Astrocyte of the spinal cord (primary cell): ENCODE measurements at places on chromosomes 2 and 18.

DNA sequence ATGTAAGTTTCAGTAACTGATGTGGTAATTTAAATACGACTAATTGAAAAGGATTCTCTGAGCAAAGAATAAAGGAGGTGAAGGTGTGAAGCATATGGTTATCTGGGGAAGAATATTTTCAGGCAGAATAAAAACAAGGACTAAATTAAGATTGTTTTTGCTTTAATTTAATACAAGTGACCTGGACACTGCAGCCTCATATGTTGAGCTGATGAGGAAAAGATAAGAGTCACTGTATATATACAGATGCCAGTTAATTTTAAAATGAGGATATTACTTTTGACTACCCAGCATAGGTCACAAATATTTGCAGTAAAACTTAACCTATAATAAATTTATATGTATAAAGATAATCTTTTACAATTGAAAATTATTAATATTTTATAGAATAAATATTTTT, 47.8 kb upstream of the LRP1B start:
- no peak for DNase-seq

DNA sequence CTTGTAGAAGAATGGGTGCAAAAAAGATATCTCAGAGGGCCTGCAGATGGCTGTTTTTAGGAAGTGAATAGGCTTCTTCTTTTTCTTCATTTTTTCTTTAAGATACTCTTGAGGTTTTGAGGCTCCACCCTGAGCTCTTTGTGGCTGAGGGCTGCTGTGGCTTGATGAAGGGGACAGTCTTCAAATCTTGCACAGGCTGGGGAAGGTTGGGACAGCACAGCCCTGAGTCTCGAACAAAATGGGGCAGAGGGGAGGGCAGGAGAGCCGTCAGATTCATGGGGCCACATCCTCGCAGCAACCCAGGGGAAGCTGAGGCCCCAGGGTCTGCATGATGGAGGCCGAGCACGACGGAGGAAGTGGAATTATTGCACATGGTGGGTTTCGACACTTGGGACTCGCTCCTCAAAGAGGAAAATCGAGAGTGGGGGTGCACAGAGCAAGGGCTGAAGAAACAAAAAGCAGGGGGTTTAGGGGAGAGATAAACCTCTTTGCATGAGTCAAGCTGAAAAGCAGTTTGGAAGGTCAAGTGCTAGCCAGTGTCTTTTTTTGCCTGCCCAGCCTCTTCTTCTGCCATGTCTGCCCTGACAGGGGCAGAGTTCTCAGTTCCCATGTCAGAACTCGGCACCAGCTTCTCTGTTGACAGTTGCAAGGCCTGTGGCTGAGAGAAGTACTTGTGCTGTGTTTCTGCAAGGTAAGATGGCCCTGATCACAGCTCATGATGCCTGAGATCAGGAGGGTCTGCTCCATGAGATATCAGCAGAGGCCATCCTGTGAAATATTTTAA, 19.5 kb downstream of the INPP4A start:
- DNase-seq = no peak

DNA sequence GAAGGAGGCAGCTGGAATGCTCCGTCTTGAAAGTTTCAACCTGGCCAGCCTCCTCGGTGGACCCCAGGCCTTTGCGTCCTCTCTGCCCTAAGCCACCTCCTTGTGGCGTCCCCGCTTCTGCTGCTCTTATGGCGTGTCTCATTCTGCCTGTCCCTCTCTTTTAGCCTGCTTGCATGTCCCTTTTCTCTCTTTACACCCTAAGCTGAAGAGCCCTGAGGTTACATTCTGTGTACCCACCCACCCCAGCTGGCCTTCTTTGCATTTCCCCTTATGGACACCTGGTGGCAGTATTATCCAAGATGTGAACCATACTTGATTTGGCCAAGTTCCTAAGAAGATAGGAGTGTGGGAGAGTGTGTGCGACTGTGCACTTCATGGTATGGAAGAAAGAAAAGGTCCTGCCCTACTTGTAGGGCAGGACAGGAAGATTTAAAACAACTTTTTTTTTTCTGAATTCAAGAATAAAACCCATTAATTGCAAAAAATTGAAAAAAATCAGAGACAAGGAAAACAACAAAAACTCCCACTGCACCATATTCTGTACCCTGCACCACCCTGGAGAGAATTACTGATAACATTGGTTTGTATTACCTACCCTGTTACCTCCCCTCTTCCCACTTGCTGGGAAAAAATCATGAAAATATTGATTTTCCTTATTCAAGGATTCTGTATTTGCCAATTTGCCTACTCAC, 77.4 kb downstream of the DYSF start:
- DNase-seq = peak; percentile 37

DNA sequence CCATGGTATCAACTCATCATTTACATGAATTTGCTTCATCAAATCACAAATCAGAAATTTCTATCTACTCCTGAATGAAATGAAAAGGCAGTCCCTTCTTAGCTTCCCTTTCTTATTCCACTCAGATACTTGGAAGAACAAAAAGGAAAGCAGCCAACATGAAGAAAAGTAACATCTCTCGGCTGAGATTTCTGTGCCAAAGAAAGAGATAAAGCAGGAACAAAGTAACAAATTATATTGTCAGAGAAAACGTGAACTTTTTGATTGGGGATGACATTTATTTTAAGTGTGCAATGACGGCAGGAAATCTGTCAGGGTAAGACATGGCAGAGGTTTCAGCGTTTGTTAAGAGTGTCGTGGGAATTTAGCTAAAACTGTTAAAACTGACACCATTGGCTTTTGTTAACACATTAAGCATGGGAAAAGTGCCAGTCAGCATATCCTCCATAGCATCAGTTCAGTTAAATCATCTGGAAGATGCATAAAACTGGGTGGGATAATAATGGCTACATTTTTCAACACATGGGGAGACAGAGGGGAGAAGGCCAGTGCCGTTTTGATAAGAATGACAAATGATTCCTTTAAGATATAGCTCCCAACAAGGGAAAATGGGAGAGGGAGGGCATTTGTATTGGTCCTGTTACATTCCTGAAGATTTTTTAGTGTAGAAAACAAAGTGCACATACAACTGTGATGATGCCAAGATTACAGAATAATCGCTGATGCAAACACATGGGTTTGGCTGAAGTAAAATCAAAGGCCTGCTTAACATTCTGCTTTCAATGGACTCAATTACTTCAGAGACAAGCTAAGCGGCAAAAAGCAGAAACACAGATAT, 211.6 kb downstream of the ZNF521 start:
- DNase-seq = no peak

- peak; percentile 64 for DNase-seq
Measured at GRCh38 chr2:54306556-54306955, 50.5 kb upstream of the TSPYL6 start.
